ENCODE measurements at places on chromosomes 13 and 19. TPM values are rescaled to one million over a fixed set of nuclear protein-coding genes. Genes with fewer than 3 reads are reported as not detected.

Gene ZNF813
- total RNA-seq, result 4.9 TPM

Gene SLC6A16
- 0.12 TPM for total RNA-seq

Gene SYNGR4
- total RNA-seq, result not detected

DNA sequence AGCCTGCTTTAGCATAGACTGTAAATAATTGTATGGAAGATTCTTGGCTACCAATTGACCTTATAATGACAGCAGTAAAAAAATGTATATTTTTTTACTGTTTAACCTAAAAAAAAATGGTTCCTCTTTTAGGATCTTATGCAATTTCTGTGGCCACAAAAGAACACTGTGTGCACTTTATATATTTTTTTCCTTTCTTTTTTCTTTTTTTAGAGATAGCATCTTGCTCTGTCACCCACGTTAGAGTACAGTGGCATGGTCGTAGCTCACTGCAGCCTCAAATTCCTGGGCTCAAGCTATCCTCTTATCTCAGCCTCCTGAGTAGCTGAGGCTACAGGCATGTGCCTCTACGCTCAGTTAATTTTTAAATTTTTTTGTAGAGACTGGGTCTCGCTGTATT is 6.1 kb downstream of the FLT3 start:
- no peak for DNase-seq

DNA sequence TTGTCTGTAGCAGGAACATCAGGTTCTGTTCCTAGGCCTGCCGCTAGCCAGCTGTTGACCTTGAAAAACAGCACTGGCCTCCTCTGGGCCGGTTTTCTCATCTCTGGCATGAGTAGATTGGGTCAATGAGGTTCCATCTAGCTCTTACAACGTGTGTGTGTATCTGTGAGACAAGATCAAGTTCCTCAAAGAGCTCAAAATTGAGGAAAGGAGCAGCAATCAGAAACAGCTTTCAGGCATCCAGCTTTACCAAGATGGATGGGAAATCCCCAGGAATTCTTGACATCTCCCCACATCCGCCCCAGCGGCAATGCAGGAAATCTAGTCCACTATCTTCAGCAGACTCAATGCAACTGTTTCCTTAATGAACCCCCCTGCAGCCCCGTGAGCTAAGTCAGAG is 4.9 kb downstream of the FLT1 start:
- peak; percentile 75 for DNase-seq

DNA sequence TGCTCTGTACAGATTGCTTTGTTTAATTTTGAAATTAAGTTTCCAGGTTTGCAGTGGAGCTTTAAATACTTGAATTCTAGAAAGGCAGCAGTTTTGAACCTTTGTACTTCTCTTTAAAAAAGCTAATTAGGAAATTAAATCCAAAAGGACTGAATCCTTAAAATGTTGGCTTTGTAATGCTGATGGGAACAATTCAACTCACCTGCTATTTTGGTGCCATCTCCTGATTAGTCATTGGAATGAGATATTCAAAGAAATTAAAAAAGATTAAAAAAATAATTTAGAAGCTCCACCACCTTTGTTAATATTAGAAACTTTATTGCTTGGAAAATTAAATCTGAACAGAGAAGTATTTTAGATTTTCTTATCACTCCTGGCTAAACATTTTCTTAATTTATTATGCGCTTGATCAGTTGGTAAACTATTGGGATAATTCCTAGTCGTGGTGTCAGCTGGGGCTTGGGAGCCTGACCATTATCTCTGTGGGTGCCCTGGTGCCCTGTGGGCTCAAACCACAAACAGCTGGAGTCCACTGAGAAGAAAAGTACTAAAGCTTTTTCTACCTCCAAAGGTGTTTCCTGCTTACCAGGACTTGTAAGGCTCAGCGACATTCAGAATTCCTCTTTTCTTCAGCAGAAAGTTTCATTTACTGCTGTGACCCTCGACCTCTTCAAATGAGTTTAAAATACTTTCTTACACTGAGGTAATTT is 540.4 kb downstream of the DIAPH3 start:
- no peak for DNase-seq

- DNase-seq, result no peak
Measured at GRCh38 chr13:74904556-74904955, 577.4 kb downstream of the TBC1D4 start.

GRCh38 chr13:91988331-91988730 is 589.9 kb downstream of the GPC5 start:
- no peak for DNase-seq

DNA sequence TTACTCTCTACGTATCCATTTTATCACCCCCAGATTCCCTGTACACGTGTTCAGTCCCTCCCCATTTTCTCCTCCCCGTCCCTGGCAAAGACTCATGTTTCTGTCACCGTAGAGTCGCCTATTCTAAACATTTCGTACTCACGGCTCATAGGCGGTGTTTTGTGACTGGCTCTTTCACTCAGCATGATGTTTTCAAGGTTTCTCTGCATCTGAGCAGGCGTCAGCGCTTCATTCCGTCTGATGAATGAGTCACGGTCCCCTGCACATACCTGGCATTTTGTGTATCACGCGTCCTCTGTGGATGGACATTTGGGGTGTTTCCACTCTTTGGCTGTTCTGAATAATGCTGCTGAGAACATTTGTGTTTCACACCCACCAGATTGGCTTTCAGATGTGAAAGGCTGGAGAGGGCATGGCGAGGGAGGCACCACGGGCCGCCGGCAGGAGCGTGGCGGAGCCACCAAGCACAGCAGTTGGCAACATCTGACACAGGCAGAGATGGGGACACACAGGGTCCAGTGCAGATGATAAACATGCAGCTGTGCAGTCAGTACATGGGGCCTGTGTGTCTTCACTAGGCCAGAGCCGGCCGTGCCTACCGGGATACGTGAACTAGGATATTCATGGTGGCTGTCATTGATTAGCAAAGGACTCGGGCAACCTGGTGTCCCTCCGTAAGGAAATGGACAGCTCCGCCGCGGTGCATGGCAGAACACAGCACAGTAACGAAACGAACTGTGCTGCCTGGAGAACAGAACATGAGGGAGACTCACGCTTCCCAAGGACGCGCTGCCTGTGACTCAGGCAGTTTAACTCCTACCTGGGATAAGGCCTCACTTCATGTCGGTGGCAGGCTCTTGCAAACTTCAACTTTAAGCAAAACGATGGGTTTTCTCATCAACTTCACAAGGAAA is 117.2 kb downstream of the ATP11A start:
- no peak for DNase-seq

GRCh38 chr13:35720690-35721554 is 244.4 kb upstream of the MAB21L1 start:
- peak; percentile 61 for DNase-seq

GRCh38 chr19:34269968-34270621 is 15.7 kb downstream of the GARRE1 start:
- DNase-seq, result peak; percentile 77

- DNase-seq, result no peak
Measured at GRCh38 chr13:100338275-100338674, 249.4 kb downstream of the PCCA start.

GRCh38 chr19:7467009-7467989 is 21.5 kb downstream of the PEX11G start:
- DNase-seq, result no peak

- DNase-seq, result no peak
Measured at GRCh38 chr13:94984958-94985357, 272.6 kb upstream of the SOX21 start.

GRCh38 chr13:110297011-110297410 is 9.9 kb downstream of the COL4A1 start:
- no peak for DNase-seq

Data from RPMI7951 (cell line).